Effector CD8-positive, alpha-beta T cell (primary cell): ENCODE measurements at places on chromosomes 11 and 22.

- no peak for DNase-seq
These were observed 26.0 kb downstream of the FDX1 start for GRCh38 chr11:110455718-110456117.

DNA sequence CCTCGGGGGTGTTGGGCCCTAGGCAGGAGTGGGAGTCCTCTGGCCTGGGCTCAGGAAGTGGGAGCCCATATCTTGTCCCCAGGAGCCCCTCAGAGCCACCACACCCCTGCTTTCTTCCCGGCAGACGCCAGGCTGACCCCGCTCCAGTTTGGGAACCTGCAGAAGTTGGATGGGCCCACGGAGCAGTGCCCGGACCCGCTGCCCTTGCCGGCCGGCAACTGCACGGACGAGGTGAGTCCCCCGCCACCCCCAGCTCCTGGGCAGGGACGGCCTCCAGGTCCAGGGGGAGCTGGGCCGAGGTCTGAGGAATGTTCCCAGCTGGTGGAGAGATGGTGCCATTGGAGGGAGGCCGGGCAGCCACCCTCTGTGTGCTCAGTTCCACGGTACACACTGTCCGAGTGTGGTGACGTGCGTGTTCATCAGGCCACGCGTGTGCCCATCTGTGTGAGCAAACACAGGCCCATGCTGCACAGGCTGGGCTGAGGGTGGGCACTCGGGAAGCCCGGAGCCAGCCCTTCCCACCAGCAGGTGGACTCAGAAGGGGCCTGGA lies 4.8 kb downstream of the MUC5B start:
- DNase-seq, result no peak

GRCh38 chr11:93123351-93123898 lies 74.4 kb downstream of the SLC36A4 start:
- DNase-seq, result no peak

- DNase-seq, result no peak
These were observed 17.1 kb downstream of the MPEG1 start for GRCh38 chr11:59195586-59195985.

DNA sequence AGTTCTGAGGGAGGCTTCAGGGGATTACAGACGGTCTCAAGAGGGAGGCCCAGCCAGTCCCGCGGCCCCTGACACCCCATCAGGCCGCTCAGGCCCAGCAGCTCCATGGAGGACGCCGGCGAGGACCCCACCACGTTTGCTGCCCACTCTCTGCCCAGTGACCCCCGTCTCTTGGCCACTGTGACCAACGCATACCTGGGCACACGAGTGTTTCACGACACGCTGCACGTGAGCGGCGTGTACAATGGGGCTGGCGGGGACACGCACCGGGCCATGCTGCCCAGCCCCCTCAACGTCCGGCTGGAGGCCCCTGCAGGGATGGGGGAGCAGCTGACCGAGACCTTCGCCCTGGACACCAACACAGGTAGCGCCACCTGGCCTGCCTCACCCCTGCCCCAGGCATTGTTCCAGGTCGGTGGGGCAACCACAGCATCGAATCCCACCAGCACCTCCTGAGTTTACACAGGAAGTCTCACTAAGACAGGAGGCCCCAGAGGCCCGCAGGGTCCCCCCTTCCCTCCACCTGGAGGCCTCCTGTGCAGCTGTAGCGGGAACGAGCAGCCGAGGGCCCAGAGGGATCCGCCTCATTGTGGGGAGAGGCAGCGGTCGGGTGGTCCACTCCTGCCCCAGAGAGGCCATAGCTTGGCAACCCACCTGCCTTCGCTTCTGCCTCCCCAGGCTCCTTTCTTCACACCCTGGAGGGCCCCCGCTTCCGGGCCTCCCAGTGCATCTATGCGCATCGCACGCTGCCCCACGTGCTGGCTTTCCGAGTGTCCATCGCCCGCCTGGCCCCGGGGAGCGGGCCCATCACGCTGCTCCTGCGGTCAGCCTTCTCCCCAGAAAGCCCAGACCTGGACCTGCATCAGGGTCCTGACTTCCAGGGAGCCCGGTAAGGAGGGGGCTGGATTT lies 1.0 kb downstream of the PGGHG start:
- no peak for DNase-seq

GRCh38 chr11:4459500-4459899 lies 10.4 kb downstream of the OR52K2 start:
- no peak for DNase-seq

GRCh38 chr11:17066691-17067090 lies 10.8 kb downstream of the RPS13 start:
- no peak for DNase-seq

- no peak for DNase-seq
These were observed 33.0 kb upstream of the APOBEC3A start for GRCh38 chr22:38924347-38924952.

DNA sequence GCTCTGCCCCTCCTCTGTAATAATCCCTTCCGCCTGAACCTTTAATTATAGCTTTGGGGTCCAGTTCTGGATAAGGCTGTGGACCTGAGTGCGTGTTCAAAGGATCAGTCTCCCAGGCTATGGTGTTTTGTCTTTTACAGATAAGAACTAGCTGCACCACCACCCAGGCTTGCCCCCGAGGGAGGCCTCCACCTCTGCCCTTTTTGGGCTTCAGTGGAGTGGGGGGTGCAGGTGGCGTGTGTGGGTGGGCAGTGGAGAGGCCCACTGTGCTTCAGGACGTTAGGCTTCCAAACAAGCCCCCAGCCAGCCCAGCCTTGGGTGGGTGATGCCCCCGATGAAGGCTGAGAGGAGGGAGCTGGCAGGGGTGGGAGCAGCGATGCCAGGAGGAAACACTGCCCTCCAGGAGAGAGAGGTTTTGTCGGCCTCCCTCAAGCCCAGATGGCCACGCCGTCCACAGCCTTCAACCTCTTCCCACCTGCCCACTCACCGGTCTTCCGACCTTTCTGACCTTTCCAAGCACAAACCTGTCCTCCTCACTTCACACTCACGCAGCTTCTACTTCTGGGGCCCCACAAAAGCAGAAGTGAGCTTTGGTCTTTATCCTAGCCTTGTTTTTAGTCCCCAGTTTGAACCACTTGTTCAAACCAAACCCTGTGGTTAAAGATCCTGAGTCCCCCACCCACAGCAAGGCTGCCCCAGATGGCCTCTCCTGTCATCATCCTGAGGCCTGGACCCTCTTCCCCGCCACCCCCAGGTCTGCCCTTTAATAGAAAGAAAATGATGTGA lies 20.4 kb downstream of the PSMD13 start:
- no peak for DNase-seq

- DNase-seq, result no peak
These were observed 10.9 kb downstream of the ACO2 start for GRCh38 chr22:41479671-41480396.

DNA sequence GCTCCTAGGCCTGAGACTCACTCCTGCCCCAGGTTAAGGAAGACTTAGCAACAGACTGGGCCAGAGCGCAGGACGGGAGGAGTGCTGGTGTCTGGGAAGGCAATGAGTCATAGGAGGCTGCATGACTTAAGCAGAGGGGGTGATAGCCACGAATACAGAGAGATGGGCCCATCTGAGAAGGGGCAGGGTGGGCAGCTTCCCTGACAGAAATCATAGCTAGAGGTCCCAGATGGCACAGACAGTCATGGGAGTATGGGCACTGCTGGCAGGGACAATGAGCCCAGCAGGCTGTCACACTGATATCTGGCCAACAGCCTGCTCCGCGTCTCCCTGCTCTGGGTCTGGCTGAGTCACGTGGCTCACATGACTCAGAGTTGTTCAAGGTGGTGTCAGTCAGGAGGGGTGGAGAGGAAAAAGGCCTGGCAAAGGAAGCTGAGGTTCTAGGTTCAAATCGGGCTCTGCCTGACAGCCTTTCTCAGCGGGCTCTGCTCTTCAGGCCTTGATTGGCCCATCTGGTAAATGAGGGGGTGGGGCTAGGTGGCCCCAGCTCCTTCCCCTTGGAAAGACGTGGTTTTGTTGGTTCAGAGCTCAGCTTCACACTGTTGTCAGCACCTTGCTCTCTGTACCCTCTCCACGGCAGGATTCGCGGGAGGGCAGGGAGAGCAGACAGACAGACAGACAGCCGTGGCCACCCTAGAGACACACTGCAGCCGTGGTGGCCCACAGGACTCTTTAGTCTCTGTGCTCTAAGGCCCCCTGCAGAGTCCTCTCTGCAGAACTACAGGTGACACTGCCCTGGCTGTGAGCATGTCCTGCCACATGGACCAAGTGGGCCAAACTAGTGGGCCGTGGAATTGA lies 47.8 kb downstream of the DBX1 start:
- DNase-seq, result no peak

DNA sequence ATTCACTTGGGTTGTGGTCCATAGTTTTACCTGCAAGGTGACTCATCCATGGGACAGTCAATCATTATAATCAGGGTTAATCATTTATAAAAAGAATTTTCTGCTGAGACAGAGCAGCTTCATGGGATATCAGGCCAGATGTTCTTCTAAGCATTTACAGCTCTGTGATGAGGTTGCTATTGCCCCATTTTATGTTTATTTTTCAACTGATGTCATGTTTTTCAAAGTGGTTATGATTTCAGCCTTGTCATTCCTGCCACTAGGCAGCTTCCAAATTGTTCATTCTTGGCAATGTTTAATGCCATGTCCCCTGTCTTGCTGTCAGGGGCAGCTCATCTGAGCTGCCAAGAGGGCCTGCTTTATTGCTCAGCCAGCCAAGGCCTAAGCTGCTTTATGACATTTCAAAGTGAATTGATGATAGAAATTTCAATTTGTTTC lies 35.9 kb upstream of the ZBED5 start:
- DNase-seq, result no peak

DNA sequence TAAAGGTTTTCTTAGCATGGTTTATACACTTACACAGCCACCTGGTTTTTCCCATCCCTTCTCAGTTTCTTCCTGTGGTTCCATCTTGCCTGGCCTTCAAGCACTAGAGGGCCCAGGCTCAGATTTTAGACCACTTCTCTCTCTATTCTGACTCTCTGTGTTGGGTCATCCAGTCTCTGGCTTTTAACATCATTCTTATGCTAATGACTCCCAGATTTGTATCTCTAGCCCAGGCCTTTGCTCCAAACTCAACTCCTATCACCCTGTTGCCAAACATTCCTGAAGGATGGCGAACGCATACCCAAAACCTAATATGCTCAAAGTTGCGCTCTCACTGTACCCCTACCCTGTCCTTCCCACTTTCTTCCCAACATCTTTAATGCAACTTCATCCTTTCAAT lies 135.1 kb downstream of the SPATA19 start:
- DNase-seq, result no peak

GRCh38 chr11:2662430-2663299 lies 37.1 kb downstream of the KCNQ1OT1 start:
- DNase-seq, result no peak

- no peak for DNase-seq
These were observed 2.1 kb downstream of the GRIK4 start for GRCh38 chr11:120513436-120514315.

- DNase-seq, result no peak
These were observed 11.4 kb downstream of the SHANK3 start for GRCh38 chr22:50683994-50684371.

DNA sequence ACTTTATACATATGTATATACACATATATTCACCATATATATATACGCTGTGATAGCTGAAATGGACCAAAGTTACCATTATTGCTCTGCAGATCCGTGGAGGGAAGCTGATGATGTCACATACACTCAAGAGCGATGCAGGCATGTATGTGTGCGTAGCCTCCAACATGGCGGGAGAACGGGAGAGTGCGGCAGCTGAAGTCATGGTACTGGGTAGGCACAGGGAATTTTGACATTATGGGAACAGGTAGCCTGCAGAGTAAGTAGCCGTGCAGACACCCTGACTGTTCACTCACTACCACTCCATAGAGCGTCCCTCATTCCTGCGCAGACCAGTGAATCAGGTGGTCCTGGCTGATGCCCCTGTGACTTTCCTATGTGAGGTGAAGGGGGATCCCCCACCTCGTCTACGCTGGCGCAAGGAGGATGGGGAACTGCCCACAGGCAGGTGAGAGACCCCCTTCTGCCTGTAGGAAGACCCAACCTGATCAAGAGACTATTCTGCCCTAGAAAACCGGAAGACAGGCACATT lies 4.7 kb downstream of the ROBO3 start:
- no peak for DNase-seq

GRCh38 chr11:19311308-19312030 lies 70.7 kb upstream of the E2F8 start:
- no peak for DNase-seq

DNA sequence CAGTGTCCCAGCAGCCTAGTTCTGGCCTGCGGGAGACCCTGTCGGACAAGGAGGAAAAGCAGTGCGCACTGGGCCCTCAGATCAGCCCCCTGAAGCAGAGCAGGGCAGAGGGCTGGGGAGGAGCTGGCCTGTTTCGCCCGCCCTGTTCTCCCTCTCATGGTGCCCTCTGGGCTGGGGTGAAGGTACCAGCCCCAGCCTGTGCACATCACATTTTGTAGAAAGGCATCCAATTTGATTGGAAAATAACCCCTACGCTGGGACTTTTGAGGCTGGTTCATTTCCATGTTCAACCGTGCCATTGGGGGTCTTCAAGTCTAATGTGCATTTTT lies 832 bp upstream of the NAP1L4 start:
- no peak for DNase-seq

DNA sequence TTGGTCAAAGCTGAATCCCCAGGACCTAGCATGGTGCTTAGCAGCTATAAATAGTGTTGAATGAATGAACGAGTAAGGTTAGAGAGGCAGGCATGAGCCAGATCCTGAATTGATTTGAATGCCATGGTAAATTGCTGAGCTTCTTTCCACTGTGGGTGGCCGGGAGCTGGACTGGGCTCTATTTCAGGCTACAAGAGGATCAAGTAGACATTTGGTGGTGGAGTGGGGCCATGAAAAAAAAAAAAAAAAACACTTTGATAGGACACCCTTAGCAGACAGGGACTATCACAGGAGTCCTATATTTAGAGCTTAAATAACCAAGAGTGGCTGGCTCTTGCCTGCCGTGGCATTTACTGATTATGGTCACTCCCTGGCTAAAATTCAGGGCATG lies 77.6 kb downstream of the MIAT start:
- no peak for DNase-seq

GRCh38 chr11:129248618-129249017 lies 56.5 kb upstream of the ARHGAP32 start:
- no peak for DNase-seq

DNA sequence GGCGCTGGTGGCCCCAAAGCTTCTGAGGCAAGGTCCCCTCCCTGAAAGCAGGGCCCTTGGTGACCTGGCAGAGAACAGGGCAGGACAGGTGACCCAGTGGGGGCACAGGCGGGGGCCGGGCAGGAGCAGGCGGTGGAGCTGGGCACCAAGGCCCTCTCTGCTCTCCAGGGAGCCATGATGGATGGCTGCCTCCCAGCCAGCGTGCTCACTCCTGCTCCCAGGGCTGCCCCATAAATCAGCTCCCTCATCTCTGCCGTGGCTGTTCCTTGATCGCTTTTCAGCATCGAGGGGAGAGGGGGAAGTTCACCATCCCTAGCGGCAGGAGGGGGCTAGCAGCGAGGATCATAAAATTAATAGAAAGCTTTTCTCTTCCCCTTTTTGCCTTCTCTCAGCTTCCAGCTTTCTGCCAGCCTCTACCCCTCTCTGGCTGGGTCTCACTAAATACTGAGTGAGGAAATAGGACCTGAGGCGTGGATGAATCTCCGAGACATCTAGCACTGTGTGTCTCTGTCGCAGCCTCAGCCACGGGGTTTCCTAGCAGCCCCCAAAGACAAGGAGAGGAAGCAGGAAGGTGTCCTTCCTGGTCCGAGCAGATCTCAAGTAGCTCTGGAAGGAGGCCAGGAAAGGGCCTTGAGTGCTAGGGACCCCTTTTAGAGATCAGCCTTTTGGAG lies 22.2 kb upstream of the ELFN2 start:
- no peak for DNase-seq

- no peak for DNase-seq
These were observed 2.1 kb downstream of the ANKRD42 start for GRCh38 chr11:83195649-83196048.
